ENCODE measurements at places on chromosomes 5 and 9. TPM values are rescaled to one million over a fixed set of nuclear protein-coding genes. Genes with fewer than 3 reads are reported as not detected.

PCDH1 gene
- total RNA-seq, result 0.08 TPM

STK32A gene
- total RNA-seq, result 5.5 TPM

SLC6A7 gene
- not detected for total RNA-seq

DNA sequence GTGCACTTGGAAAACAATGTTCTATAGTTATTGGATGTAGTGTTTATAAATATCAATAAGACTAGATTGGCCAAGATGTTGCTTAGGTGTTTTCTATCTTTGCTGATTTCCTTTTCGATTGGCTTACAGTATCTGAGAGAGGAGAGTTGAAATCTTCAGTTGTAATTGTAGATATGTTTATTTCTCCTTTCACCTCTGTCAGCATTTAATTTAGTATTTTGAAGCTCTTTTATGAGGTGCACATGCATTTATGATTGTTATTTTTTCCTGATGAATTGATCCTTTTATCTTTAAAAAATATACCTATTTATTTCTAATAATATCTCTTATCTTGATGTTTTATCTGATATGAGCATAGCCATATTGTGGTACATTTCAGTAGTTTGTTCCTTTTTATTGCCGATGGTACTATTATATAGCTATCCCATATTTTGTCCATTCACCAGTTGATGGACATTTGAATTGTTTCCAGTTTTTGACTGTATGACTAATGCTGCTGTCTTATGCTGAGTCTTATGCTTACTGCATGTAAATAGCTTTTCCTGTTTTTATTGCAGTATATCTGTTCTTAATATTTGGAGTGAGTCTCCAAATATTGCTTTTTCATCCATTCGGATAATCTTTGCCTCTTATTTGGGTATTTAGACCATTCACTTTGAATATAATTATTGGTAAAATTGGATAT, 34.7 kb downstream of the ERCC6L2 start:
- peaks cover 9% of the 10 kb centered on the region for H3K36me3 ChIP-seq
- no peaks in the 10 kb centered on the region for H3K27me3 ChIP-seq
- no peak overlapping the region for H3K27ac ChIP-seq
- H3K4me1 ChIP-seq, result no peaks in the 10 kb centered on the region
- no peak for DNase-seq

- H3K4me3 ChIP-seq, result no peak overlapping the region
- no peaks in the 10 kb centered on the region for H3K27me3 ChIP-seq
- H3K4me1 ChIP-seq, result peaks cover 15% of the 10 kb centered on the region
- H3K36me3 ChIP-seq, result peaks cover 8% of the 10 kb centered on the region
- H3K27ac ChIP-seq, result peak overlapping the region; percentile 9
These were observed 105.9 kb downstream of the DPYSL3 start for GRCh38 chr5:147403651-147404640.

- H3K27ac ChIP-seq, result no peak overlapping the region
- no peaks in the 10 kb centered on the region for H3K4me1 ChIP-seq
- no peaks in the 10 kb centered on the region for H3K27me3 ChIP-seq
- DNase-seq, result no peak
- no peak overlapping the region for H3K4me3 ChIP-seq
These were observed 40.2 kb downstream of the SH3RF2 start for GRCh38 chr5:145976431-145977155.

DNA sequence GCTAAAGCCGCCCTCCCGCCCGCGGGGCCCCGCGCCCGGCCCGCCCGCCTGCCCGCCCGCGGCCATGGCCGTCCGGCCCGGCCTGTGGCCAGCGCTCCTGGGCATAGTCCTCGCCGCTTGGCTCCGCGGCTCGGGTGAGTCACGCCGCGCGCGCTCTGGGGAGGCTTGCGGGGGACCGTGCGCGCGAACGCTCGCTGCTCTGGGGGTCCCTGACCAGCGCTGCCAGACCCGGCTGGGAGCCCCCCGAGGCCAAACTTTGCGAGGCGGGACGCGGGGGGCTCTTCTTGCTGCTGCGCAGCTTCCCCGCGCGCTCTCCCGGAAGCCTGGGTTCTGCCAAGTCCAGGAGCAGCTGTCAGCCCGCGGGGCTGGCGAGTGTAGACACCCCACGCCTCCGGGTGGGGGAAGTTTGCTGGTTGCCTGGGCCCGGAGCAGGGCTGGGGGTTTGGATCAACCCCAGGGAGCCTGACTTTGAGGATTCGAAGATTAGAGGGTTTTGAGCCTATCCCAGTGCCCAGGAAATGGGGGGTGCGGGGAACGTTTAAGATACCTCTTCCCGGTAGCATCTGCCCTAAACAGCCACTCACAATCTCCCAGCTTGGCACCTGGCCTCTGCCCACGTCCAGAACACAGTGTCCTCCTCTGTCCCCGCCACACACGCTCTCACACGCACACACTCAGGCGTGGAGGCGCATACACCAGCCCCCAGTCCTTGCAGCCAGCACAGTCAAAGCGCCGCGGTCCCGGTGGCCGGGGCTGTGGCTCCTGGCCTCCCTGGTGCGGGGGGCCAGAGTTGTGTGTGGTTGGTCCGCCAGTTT, 535 bp downstream of the UNC5A start:
- H3K36me3 ChIP-seq, result no peaks in the 10 kb centered on the region
- no peaks in the 10 kb centered on the region for H3K4me1 ChIP-seq
- H3K27me3 ChIP-seq, result peaks cover 21% of the 10 kb centered on the region
- H3K27ac ChIP-seq, result no peak overlapping the region
- H3K4me3 ChIP-seq, result peak overlapping the region; percentile 63

GRCh38 chr5:141747152-141748141, 65.4 kb upstream of the ARAP3 start:
- peak; percentile 18 for DNase-seq
- no peak overlapping the region for H3K27ac ChIP-seq
- no peaks in the 10 kb centered on the region for H3K27me3 ChIP-seq

DNA sequence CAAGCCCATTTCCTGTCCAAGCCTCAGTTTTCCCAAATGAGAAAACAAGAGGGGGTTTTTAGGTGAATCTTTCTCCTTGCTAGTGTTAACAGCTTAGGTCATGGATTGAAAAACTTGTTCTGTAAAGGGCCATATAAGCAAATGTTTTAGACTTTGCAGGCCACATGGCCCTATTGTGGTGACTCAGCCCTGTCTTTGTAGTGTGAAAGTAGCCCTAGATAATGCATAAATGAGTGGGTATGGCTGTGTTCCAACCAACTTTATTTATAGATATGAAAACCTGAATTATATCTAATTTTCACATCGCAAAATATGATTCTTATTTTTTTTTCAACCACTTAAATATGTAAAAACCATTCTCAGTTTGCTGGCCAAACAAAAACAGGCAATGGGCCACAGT, 6.9 kb upstream of the BARX1 start:
- no peak overlapping the region for H3K27ac ChIP-seq
- H3K36me3 ChIP-seq, result no peaks in the 10 kb centered on the region
- H3K4me3 ChIP-seq, result no peak overlapping the region
- no peaks in the 10 kb centered on the region for H3K27me3 ChIP-seq
- 0 out of 2 replicates have a peak, but pooled peaks cover 2% of the 10 kb centered on the region for H3K4me1 ChIP-seq

DNA sequence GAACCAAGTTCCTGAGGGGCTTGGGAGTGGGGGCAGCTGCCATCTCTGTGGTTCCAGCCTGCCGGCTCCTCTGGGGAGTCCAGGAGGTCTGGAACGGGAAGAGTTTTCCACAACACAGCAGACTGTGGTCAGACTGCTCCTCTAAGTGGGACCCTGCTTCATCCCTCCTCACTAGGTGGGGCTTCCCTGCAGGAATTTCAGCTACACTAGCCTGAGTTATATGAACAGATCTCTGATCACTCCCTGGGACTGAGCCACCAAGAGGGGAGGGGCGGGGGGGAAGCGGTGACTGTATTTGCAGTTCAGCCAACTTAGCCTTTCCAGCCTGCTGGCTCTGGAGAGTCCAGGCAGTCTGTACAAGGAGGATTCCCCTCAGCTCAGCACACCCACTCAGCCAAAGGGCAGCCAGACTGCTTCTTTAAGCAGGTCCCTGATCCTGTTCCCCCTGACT, 19.4 kb downstream of the DTWD2 start:
- no peak overlapping the region for H3K4me3 ChIP-seq
- no peaks in the 10 kb centered on the region for H3K4me1 ChIP-seq
- no peaks in the 10 kb centered on the region for H3K27me3 ChIP-seq
